ENCODE measurements at places on chromosomes 3 and 15. TPM values are rescaled to one million over a fixed set of nuclear protein-coding genes. Genes with fewer than 3 reads are reported as not detected.

The SI gene
- not detected for total RNA-seq

- H3K4me3 ChIP-seq, result no peak overlapping the region
- peak overlapping the region; percentile 75 for H3K27ac ChIP-seq
- DNase-seq, result no peak
- no peaks in the 10 kb centered on the region for H3K36me3 ChIP-seq
- no peaks in the 10 kb centered on the region for H3K4me1 ChIP-seq
- peaks cover 23% of the 10 kb centered on the region for H3K27me3 ChIP-seq
These were observed 406 bp upstream of the GABRB3 start for GRCh38 chr15:26773067-26773877.

DNA sequence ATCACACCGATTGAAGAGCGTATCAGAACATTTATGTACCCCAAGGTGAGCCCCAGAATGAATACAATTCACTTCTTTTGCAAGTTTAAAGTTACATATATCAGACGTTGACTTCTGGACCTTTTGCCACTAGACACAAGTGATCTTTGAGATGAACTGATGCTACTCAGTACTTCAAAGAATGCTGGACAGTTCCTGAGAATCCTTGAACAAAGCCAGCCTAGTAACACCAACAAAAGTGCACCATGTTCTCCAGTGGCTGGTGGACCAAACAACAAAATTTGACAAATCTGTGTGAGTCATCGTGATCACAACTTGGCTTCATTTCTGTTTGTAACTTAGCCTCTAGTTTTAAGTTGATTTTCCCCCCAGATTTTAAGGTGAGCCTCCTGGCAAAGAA, 355.7 kb downstream of the SOX2 start:
- no peak overlapping the region for H3K27ac ChIP-seq
- no peak for DNase-seq
- H3K27me3 ChIP-seq, result no peaks in the 10 kb centered on the region
- no peak overlapping the region for H3K4me3 ChIP-seq
- H3K4me1 ChIP-seq, result no peaks in the 10 kb centered on the region

- no peaks in the 10 kb centered on the region for H3K4me1 ChIP-seq
- no peak for DNase-seq
- no peak overlapping the region for H3K27ac ChIP-seq
- H3K27me3 ChIP-seq, result no peaks in the 10 kb centered on the region
- H3K4me3 ChIP-seq, result no peak overlapping the region
- no peaks in the 10 kb centered on the region for H3K36me3 ChIP-seq
These were observed 32.0 kb upstream of the SEMA6D start for GRCh38 chr15:47685141-47685870.

DNA sequence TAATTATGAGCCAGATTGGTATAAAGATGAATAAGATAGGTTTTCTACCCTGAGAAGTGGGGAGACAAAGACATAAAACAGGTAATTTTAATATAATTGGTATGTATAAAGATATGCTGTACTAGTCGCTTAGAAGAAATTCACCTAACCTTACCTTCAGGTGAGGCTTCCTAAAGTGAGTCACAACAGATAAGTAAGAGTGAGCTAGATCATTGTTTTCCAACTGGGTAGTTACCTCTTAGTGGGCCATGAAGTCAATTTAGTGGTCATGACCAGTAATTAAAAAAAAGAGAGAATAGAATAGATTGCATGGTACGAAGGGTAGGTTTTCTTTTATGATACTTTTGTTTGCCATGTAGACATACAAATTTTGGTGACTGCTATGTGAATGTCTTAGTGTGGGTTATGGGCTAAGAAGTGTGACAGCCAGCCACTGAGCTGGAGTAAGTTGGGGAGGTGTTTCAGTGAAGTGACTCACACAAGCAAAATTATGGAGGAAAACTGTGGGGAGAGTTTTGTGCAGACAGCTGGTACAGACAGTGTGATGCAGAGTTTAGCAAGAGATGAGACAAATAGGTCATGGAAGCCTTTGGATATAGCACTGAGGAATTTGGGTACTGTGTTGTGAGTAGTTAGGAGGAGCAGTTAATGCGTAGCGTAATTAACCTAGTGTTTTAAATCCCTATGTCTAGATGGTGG, 8.2 kb downstream of the TRNT1 start:
- peaks cover 22% of the 10 kb centered on the region for H3K4me1 ChIP-seq
- H3K4me3 ChIP-seq, result no peak overlapping the region
- no peak for DNase-seq
